Activated CD4-positive, alpha-beta T cell treated with anti-CD3 and anti-CD28 coated beads, Interleukin-2, amount 50 U/mL, for 48 hours (primary cell): ENCODE measurements at places on chromosomes 2 and 18.

DNA sequence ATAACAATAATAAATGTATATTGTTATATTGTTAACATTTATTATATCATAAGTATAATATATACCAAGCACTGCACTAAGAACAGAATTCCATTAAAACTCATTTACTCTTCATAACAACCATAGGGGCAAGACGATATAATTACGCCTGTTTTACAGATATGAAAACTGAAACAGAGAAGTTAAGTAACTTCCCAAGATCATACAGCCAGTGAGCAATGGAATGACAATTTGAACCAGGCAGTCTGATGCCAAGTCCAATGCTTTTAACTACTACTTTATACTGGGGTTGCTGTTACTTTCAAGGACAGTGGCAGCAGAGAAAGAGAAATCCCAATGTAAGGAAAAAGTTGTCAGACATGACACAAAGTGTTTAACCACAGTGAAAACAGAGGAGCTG is 338.8 kb upstream of the ID2 start:
- DNase-seq = no peak

DNA sequence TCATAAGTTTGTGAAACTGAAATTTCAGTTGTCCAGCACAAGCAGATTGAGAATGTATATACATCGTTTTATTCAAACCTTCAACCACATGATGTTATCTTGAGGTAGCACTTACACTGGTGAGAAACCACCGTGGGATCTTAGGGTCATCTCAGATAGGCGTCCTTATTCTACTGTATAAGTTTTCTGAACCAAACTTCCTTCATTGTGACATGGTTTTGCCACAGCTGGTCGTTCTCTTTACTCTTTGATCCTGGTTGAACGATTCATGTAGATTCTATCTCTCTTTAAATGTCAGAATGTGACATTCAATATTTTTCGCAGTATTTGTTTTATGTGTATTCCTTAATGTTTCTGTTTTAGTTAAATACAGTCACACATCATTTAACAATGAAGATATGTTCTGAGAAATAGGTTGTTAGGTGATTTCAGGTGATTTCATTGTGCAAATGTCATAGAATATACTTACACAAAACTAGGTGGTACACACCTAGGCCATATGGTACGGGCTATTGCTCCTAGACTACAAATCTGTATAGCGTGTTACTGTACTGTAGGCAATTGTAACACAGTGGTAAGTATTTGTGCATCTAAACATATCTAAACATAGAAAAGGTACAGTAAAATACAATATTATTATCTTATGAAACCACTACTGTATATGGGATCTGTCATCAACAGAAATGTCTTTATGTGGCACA is 17.9 kb upstream of the ARHGAP25 start:
- DNase-seq = no peak

GRCh38 chr18:35324926-35325655 is 19.1 kb downstream of the ZNF24 start:
- DNase-seq = no peak

GRCh38 chr18:79935499-79935898 is 16.0 kb downstream of the SLC66A2 start:
- DNase-seq = no peak

DNA sequence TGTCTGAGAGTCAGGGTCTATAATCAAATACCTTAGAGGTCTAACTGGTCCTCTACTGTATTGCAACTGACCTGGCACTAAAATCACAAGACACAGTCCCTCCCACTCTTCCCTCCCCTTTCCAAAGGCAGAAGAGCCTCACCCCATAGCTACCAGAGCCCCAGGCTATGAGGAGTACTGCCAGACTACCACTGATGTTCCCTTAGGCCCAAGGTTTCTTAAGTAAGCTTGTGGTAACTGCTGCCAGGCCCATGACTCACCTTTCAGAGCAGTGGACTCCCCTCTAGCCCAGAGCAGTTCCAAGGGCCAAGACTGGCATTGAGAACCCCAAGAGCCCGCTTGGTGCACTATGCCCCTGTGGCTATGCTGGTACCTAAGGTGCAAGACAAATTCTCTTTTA is 1193.4 kb downstream of the DSC3 start:
- no peak for DNase-seq

DNA sequence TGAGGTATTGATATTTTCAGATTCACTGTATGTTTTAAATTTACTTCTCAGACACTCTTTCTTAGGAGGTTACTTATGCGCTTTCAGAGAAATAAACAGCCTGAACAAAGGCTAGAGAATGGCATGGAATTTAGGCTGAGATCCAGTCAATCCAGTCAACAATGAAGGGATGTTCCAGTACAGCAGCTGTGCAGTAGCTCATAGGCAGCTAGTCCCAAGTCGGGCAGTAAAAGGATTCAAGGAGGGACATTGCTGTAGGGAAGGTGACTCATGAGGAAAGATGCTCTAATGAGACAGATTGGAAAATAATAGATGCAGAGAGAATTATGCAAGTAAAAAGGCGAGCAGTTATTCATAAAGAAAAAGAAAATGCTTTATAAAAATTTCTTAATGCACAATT is 397.9 kb upstream of the RGPD4 start:
- no peak for DNase-seq

DNA sequence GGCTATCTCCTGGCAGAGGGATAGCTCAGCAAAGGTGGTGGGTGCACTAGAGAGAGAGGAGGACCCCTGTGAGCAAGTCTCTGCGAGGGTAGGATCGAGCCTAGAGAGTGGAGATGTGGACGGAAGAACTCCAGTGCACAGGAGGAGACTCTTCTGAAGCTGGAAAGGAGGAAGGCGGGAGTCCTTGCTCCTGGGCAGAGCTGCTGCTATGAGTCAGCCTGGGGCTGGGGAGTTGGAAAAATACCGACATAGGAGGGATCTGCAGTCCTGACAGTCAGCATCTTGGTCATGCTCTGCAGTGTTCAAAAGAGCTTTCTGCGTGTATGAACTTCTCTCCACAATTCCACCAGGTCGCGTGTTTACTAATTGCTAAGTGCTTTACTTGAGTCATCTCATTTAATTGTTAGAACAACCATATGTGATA is 233.8 kb downstream of the LDLRAD4 start:
- no peak for DNase-seq

- DNase-seq = no peak
These were observed 43.7 kb downstream of the SH3BP4 start for GRCh38 chr2:234995332-234996068.

GRCh38 chr2:226906163-226906693 is 70.4 kb downstream of the RHBDD1 start:
- no peak for DNase-seq

- no peak for DNase-seq
These were observed 46.0 kb downstream of the CYP27C1 start for GRCh38 chr2:127174136-127174535.

- DNase-seq = no peak
These were observed 134.4 kb downstream of the COL4A4 start for GRCh38 chr2:227029426-227030105.

GRCh38 chr2:241161646-241162281 is 11.5 kb downstream of the PPP1R7 start:
- no peak for DNase-seq

DNA sequence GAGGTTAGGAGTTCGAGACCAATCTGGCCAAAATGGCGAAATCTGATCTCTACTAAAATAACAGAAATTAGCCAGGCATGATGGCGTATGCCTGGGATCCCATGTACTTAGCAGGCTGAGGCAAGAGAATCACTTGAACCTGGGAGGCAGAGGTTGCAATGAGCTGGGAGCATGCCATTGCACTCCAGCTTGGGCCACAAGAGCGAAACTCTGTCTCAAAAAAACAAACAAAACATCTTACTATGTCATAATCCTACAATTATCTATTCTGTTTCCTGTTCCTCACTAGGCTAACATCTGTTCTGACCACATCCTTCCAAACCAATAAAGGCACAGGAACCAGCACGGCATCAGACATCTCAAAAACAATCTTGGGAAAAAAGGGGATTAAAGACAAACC is 361.8 kb upstream of the UBE2E3 start:
- no peak for DNase-seq

DNA sequence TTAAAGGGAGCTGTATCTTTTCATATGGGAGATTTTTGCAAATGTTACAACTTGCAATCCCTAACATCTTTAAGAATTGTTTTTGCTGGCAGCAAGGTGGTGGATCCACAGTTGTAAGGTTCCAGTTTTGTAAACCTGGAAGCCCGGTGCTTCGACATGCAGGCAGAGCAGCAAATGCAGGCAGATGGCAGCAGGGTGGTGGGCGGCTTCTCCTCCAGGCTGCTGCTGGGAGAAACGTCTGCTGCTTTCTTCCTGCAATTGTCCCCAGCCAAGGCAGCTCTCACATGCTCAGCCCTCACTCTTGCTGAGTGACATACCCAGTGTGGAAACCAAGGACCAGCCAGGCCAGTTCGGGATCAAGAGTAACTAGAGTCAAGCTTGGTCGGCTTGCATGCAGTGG is 166.0 kb downstream of the SEPTIN10 start:
- no peak for DNase-seq

DNA sequence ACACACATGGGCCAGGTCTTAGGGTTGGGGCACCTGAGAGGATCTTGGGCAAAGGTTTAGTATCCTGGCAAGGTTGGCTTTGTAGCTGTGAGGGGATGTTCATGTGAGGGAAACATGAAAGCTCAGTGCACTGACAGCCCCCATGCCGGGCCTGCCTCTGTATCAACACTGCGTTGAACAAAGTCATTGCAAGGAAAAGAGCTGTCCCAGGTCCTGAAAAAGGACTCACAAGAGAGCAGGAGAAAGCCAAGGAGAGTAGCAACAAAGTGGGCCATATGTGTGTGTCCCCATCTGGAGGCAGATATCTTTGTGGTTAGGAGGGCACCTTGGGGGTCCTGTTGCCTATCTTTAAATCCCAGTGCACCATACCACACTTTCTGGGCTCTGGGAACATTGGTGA is 237.8 kb upstream of the THSD7B start:
- DNase-seq = no peak
